Right ventricle myocardium superior (tissue), 1 donor: ENCODE measurements at places on chromosomes 5 and 9. TPM values are rescaled to one million over a fixed set of nuclear protein-coding genes. Genes with fewer than 3 reads are reported as not detected.

The WDR38 gene
- total RNA-seq, result not detected

The TYRP1 gene
- total RNA-seq, result 50.2 TPM

The NSA2 gene
- 35.1 TPM for total RNA-seq

The PRSS3 gene
- not detected for total RNA-seq

The FST gene
- total RNA-seq, result 5.8 TPM

The RNF183 gene
- not detected for total RNA-seq

The FABP6 gene
- total RNA-seq, result 3.4 TPM

The ZDHHC11B gene
- 18.8 TPM for total RNA-seq

The FAXDC2 gene
- 24.1 TPM for total RNA-seq

The CCDC192 gene
- total RNA-seq, result not detected

The SCGB3A2 gene
- not detected for total RNA-seq

The LVRN gene
- total RNA-seq, result 0.65 TPM
